DMS153 (cell line): ENCODE measurements at places on chromosomes 13 and 19.

- peak; percentile 94 for DNase-seq
Observed at GRCh38 chr13:37481011-37481884, 117.3 kb downstream of the POSTN start.

- no peak for DNase-seq
Observed at GRCh38 chr13:74070065-74070464, 64.1 kb downstream of the KLF12 start.

GRCh38 chr13:50919277-50919676, 9.7 kb downstream of the RNASEH2B start:
- no peak for DNase-seq

DNA sequence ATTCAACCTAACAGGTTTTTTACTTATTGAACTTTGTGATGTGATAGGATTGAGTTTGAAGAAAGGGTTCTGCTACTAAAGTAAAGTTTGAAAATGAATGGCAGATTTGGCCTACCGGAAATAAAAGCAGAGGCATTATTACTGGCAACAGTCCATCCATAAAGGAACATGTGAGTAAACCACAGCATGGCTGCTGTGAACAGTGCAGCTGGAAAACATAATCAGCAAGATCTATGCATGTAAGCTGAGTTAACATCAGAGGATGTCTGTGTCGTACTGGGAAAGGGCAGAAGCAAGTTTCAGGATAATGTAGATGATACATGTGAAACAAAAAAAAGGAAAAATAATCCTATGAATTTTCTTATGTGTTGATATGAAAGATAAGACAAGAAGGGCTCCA, 87.6 kb downstream of the CYSLTR2 start:
- DNase-seq: no peak

DNA sequence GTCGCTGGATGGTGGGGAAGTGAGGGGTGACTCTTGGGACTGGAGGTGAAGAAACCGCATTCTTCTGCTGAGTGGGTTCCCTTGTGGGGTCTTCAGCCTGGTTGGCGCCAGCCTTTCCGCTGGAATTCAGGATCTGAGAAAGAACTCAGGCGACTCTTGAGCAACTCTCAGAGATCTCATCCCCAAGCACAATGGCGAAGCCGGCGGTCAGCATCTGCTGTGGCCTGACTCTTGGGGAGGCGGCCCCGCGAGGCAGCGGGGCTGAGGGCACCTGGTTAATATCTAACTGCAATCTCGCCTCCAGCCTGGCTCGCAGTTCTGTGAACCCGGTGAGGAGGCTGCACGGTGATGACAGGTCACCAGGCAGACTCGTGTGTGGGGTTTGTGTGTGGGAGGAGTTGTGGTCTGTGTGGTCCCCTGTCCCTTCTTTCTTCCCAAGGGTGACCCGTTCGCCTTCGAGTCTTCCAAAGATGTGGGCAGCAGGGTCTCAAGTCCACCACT, 883 bp downstream of the ZNF441 start:
- no peak for DNase-seq

GRCh38 chr19:5292453-5292821, 48.2 kb downstream of the PTPRS start:
- DNase-seq: no peak

- DNase-seq: no peak
Observed at GRCh38 chr13:113658836-113659235, 838 bp upstream of the ATP4B start.

DNA sequence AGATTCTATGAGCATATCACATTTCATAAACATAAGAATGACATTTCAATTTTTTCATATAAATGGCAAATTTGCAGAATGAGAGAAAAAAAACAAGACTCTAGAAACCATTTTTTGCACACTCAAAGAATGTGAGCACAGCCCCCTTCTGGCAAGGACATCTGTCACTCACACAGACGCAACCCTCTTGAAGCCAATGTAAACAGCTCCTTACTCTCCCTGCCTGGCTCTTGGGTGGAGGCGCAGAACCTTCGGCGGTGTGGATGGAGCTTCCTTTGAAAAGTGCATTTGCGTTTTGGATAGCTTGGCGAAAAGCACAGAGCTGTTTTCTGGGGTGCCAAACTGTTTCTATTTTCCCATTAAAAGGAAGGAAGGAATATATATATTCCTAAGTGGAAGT, 367.6 kb upstream of the TSHZ3 start:
- DNase-seq: no peak

DNA sequence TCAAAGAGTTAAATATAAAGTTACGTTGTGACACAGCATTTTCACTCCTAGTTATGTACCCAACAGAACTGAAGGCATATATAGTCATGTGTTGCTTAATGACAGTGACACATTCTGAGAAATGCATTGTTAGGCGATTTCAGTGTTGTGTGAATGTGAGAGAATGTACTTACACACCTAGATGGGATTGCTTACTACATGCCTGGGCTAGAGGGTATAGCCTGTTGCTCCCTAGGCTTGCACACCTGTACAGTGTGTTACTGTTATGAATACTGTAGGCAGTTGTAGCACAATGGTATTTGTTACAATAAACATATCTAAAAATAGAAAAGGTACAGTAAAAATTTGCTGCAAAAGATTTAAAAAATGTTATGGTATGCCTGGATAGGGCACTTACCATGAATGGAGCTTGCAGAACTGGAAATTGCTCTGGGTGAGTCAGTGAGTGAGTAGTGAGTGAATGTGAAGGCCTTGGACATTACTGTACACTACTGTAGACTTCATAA, 89.2 kb downstream of the DHRS12 start:
- no peak for DNase-seq

DNA sequence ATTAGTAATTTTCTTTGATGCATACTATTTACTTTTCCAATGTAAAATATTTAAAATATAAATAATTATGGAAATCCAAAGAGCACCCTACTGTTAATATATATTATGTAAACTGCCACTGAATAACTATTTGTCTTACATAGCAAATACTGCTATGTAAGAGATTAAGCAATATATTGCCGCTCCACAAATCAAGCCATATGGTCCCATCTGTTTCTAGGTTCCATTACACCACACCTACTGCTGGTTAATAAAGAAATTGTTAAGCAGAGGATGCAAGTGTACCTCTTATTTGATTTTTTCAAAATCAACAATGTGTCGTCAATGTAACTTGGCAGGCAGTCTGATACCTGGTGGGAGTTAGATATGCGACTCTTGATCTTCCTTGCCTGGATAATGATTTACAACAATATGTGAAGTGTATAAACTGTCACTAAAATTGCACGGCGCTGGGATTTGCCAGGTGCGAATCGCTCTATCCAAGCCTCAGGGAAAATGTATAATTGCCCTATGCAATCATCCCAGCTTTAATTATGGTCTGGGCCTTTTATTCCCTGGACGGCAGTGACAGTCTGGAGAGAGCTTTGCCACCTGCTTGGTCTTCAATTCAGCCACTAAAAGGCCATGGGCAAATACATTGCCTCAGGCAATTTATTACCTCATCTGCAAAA, 16.0 kb downstream of the SMAD9 start:
- DNase-seq: peak; percentile 99

- no peak for DNase-seq
Observed at GRCh38 chr13:42298392-42298791, 26.4 kb downstream of the AKAP11 start.

GRCh38 chr19:35438527-35438926, 9.5 kb upstream of the FFAR2 start:
- DNase-seq: no peak
